ENCODE measurements at places on chromosomes 16 and 17.

DNA sequence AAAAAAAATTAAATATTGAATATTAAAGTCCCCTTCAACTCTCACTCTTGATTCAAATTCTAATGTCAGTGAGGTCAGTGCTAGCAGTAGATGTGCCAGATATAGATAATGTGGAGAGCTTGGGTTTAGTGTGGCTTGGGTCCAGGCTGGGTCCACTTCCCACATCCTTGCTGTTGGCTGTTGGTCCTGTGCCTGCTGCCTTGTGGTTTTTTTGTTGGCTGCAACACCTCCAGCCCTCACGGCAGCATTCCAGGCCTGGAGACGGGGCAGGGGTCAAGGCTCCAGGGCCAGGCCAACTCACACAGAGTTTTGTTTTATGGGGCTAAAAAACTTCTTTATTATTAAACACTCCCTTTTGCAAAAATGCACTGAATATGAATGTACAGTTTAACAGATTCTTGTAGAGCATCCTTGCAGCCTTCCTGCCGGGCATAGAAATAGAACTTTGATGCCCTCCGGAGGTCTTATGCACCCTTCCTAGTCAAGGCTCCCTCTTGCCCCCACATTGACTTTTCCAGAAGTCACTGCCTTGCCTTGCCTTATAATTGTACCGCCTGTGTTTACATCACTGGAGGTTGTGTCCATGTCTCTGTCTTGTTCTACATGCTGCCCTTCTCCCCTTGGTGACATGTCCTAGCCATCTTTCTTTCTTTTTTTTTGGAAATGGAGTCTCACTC lies 25.5 kb upstream of the MYO15B start:
- DNase-seq = no peak

GRCh38 chr17:74213861-74214391 lies 555 bp downstream of the TTYH2 start:
- peak; percentile 65 for DNase-seq

GRCh38 chr17:49000943-49001342 lies 3.8 kb downstream of the IGF2BP1 start:
- DNase-seq = no peak

DNA sequence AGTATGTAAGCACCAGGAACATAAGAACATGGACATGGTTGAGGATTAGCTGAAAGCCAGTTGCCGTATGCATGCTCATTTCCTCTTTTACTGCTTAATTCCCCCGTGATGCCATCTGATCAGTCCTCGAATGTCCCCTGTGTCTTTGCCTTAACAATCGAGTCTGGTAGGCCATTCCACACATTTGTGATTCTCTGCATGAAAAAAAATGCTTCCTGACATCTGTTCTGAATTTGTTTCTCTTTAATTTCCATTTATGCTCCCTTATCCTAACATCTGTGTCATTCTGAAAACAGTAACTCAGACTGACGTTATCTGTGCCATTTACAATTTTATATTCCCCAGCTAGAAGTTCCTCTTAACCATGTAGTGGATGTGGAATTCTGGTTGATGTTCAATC lies 158.2 kb upstream of the TOX3 start:
- DNase-seq = no peak

GRCh38 chr16:87057211-87057881 lies 259.8 kb downstream of the C16orf95 start:
- no peak for DNase-seq

Measured in left hindlimb (tissue), 1 donor.